Non-pigmented ciliary epithelial cell (primary cell): ENCODE measurements at places on chromosomes 3 and 15.

DNA sequence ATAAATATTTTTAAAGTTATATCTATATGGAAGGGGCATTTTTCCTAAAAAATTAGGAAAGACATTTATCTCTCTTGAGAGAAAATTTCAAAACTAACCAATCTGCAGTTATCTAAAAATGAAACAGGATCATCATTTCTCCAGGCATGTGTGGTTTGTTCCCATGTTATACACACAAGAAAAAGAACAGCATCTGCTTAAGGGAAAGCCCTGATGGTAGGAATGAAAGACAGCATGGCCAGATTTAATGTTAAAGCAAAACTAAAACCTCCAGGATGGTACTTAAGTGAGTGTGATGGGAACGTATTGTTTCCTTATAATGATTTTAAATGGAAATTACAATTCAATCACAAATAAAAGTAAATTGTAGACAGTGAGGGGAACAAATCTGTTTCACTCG is 46.2 kb upstream of the GYG1 start:
- no peak for DNase-seq

- no peak for DNase-seq
These were observed 4.8 kb upstream of the ESYT3 start for GRCh38 chr3:138429665-138430064.

DNA sequence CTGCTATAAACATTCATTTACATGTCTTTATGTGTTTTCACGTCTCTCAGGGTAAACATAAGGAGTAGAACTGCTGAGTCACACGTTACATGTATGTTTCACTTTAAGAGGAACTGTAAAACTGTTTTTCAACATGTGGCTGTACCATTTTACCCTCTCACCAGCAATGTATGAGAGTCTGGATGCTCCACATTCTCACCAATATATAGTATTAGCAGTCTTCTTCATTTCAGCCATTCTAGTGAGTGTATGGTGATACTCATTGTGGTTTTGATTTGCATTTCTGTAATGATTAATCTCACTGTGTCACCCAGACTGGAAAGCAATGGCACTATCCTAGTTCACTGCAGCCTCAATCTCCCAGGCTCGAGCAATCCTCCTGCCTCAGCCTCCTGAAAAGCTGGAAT is 37.1 kb downstream of the PHC3 start:
- no peak for DNase-seq

GRCh38 chr15:94682171-94682570 is 450.8 kb downstream of the MCTP2 start:
- DNase-seq, result no peak

- peak; percentile 89 for DNase-seq
These were observed 11.3 kb upstream of the DLG1 start for GRCh38 chr3:197309528-197310361.

DNA sequence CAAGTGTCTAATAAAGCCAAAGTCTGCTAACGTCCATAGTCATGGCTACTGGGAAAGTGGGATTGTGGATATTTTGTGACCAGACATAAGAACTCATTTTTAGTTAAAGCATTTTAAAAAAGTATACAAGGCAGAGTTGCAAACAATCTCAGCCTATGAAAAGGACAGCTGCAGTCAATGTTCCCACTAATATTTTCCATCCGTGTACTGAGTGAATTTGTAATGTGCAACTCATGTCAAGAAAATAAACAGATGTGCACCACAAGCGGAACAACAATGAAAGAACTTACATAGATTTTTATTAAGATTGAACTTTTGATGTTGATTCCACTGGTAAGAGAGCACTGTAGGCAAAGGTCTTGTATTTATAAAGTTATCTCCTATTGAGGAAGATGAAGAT is 231.3 kb upstream of the SEMA6D start:
- no peak for DNase-seq

DNA sequence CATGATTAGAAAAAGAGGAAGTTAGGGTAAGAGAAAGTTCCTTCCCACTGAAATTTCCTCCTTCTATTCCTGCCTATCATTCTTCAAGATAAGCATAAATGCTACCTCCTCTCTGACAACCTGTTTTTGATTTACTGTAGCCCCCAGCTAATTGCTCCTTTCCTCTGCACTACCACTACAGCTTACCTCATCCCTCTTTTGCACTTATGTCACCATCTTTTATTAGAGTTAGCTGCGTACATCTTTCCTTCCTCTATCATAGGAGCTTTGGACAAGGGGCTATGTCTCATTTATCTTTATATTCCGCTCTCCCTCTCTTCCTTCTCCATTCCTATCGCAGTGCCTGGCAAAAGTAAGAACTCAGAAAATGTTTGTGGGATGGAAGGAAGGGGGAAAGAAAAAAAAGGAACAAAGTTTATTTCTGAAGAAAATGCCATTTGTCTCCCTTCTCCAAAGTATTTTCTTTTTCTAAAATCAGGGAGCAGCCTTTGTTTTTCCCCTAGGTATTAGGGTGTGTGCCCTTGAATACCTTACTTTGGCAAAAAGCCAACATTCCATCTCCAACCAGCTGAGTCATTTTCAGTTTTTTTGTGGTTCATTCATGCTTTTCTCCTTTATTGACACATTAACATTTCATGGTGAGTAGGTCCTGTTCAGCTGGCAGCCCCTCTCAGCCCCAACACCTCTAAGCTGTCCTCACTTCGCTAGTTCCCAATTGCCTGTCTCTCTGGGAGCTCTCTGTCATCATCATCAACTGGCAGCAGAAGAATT is 87.6 kb upstream of the SOX2 start:
- no peak for DNase-seq

DNA sequence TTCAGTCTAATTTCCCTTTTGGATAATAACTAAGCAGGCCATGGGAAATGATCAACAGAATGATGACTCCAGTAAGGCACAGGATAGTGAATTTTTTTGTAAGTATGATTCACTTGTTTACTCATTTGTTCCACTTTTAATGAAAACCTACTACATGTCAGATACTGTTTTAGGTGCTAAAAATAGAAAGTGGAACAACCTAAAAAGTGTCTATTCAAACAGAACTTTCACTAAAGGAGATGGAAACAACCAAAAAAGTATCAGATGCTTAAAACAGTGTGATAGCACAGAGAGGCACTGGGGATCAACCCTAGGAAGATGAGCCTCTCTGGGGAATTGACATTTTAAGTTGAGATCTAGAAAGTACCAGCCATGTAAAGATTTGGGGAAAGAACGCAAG is 11.1 kb downstream of the RYK start:
- no peak for DNase-seq

DNA sequence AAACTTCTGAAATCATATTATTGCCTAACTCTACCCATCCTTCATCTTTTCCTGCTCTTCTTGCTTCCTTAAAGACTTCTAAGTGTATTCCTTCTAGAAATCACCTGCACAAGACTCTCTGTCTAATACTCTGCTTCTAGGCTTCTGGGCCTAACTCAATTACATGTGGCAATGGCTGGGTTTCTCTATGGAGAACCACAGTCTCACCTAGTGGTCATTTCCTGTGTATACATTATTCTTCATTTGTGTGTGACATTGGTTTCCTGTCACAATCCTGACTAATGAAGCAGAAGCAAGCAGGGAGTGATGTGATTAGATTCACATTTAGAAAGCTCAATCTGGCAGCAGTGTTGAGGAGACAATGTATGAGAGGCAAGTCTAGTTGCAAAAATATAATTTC is 16.9 kb upstream of the CLDN1 start:
- DNase-seq, result no peak

DNA sequence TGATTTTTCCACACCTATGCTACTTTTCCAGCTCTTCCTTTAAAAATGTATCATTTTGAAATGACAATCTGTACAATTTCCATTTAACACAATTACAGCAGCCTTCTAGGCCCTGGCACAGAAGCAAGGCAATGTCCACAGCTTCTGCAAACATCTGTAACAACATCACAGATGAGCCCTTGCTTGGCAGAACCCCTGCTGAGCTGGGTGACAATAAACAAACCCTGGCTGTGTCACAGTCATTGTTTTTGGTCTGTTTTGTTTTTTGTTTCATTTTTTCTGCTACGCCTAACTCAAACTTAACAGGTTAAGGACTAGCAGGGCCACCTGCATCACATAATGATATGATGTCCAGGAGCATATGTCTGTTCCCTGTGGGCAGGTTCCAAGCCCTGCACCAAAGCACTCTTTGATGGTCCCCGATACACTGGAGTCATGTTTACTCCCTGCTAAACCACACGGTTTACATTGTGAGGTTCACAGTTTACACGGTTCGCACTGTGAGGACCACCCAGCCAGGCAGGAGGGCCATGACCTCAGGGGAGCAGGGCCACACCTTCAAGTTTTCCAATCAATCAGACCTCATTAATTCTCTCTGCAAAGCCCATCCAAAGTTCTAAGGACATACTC is 186.8 kb upstream of the CHRNA7 start:
- DNase-seq, result no peak

DNA sequence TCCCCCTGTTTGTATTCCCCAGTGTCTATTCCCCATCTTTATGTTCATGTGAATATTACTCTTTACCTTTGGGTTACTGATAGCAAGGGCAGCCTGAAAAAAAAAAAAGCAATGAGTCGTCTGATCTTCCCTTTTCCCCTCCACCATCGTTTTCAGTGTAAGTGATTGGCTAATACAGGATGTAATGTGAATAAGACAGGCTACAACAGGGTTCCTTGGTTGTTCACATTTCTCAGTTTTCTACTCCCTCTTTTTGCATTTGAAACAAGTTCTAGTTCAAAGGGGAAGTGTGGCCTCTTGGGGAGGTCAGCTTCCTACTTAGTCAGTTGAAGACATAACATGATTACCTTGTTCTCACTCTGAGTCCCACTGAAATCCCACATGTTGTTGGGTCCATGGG is 278.0 kb upstream of the TRIM42 start:
- DNase-seq, result no peak

DNA sequence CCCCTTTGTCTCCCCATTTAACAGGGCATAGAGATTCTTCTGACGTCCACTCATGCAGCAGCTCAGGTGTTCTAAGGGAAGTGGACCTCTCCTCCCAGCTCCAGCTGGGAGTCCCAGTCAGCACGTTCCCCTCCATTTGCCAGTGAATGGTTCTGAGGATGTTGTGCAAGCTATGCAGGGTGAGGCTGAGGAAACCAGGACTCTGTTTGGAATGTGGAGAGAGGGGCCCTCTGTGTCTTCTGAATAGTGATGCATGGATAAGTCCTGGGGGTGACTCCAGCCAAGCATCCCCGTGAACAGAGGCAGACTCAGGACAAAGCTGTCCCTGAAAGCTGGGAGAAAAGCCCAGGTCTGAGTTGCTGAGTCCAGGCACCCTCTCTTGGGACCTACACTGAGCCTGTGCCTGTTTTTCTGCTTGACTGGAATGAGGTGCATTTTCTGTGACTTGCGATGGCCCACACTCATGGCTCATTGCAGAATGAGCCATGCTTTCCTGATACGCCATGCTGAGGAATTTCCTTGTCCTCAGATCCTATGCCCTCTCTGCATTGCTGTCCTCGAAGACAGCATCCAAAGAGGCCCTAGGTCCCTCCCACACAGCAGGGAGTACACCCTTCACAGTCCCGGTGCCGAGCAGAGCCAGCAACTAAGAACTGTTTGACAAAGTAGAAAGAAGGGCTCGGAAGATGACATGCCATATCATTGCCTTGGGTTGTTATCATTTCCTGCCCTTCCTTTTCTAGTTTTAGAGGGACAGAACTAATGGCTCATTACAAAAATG is 185.2 kb downstream of the ATP10A start:
- no peak for DNase-seq

- DNase-seq, result no peak
These were observed 66.1 kb upstream of the CCR4 start for GRCh38 chr3:32885283-32885901.

DNA sequence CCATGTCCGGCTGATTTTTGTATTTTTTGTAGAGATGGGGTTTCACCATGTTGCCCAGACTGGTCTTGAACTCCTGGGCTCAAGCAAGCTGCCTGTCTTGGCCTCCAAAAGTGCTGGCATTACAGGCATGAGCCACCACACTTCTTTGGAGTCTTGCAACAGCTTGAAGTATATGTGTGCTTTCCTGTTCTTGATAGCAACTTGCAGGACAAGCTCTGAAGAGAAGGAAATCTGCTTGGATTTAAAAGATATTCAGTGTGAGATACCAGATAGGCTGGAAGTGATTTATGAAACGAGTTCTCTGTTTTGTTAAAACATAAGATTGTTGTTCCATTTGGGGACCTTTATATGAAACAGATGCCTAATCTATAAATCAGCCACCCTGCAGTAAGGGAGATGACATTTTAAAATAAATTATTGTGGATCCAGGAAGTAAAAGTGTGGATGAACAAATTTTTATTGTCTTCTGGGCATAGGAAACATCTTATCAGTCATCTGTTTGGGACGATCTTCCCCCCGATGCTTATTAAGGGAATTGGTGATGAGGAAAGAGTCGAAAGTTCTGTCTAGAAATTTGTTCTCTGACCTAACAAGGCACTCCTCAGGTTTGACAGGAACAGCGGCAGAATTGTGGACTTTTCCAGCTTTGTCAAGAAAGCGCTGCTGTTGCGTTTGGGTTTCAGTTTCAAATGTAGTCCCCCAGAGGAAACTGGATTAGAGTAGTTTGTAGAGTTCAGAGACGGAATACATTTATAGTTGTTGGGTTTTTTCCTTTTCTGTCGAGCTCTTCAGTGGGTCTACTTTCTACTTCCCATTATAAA is 53.7 kb upstream of the MAGI1 start:
- DNase-seq, result no peak

DNA sequence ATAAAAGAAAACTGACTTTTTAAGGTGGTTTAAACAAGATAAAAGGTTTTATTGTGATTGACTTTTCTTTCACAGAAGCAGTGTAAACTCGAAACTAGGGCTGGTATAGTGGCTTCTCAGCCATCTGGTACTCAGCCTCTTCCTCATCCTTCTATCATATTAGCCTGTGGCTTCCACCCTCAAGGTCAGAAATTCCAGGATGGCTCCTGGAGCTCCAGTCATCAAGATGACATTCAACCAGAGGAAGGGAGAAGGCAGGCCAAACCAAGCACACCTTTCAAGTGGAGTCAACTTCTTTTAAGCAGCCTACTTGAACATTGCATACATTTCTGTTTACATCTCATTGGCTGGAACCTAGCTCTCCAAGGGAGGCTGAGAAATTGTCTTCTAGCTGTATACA is 1.3 kb upstream of the MESD start:
- no peak for DNase-seq

GRCh38 chr15:68340726-68341671 is 63.5 kb downstream of the FEM1B start:
- no peak for DNase-seq

DNA sequence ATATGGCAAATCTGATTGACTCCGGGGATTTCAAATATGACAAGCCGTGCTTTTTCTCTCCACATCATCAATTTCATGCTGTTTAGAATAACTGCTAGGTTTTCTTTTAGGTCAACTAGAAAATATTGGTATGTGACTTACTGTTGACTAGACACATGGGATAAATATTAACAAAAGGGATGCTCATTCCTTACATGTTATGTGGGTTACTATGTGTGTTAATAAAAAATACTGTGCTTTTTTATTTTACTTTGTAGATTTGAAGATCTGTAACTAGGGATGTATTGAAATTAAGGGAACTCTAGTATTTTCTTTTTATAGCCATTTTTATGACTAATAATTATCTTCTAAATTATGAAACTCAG is 264.6 kb upstream of the COL8A1 start:
- no peak for DNase-seq
